NT2/D1 (cell line): ENCODE measurements at places on chromosomes 4 and X.

- DNase-seq = no peak
Measured at GRCh38 chr4:162075726-162076125, 88.1 kb downstream of the FSTL5 start.

GRCh38 chr4:185395238-185395955, at the start of gene LRP2BP:
TSS of gene LRP2BP (minus strand) at chr4:185395924. CDS start at chr4:185378186, 17,738 bp downstream.
- no peak for DNase-seq

DNA sequence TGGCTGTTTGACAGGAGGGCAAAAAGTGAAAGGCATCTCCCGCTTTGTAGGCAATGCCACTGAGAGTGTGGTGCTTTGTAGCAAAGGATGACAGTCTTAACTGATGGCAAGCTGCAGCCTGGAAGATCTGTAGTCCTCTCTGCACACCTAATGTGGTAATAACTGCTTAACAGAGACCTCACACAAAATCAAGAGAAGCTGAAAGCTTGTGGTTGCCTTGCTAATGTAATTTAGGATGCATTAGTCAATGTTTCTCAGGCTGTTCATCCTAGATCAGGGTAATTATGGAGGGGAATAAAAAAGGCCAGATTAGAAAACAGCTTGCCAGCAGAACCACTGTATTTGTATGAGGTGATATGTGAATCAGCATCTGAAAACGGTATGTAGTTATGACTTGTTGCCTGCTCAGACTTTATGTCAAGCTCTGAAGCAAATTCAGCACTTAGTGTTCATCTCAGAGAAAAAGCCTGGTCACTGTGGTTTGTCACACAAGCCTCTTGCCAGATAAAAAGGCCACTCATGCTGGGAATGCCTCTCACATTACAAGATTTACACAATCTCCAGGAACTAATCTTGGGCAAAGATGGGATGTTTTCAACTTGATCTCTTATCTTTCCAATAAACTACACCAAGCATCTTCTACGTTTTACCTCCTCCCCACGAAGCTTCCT, 130.8 kb downstream of the ENOX2 start:
- DNase-seq = no peak

DNA sequence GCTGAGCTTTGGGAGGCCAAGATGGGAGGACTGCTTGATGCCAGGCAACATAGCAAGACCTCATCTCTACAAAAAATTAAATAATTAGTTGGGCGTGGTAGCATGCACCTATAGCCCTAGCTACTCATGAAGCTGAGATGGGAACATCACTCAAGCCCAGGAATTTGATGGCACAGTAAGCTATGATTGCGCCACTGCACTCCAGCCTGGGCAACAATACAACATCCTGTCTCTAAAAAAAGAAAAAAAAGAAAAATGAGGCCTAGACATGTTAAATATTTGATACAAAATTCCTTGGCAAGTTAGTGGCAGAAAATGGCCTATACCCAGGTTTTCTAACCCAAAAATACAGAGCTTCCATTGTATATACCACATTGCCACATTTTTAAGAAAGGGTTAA, 88.1 kb upstream of the MAB21L2 start:
- DNase-seq = no peak

DNA sequence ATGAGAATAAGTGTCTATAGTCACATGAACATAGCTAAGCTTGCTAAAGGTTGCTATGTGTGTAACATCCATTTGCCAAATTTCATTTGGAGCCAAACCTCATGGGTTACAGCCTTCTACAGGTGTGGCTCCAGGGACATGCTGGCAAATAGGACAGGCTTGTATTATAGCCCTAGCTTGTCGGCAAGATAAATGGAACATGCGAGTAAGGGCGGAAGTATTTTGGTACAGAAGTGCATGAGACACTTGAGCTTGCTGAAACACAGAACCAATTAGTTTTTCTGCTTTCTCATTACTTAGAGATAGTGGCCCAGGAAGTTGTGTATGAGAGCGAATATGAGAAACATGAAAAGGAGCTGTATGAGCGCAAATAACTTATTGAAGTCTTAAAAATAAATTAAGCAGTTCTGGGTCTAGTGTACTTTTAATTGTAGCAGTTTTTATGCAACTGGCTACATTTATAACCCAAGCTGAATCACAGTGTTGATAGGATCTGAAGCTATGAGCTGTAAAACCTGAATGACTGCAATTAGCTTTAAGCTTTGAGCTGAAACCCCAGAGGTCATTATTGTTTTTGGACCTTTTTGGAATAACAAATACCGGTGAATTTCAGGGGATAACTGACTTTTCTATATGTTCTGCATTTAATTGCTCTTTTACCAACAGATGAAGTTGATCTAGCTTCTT, 64.6 kb downstream of the KDM5C start:
- no peak for DNase-seq

DNA sequence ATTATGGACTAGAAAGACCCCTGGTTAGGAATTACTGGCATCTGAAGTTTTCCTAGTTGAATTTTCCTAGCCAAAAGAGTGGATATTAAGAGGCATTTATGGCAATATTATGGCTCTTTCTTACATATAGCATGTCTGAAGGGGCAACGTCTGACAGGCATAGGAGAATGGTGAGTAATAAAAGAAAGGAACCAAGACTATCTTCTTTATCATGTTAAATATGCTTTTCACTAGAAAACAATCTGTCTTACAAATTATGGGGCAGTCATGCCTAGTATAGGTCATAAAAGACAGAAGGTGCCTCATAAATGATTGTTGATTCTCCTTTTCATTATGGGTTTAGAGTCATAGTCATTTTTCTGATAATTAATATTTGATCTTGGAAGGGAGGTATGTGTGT, 431.1 kb upstream of the HTR2C start:
- DNase-seq = no peak

DNA sequence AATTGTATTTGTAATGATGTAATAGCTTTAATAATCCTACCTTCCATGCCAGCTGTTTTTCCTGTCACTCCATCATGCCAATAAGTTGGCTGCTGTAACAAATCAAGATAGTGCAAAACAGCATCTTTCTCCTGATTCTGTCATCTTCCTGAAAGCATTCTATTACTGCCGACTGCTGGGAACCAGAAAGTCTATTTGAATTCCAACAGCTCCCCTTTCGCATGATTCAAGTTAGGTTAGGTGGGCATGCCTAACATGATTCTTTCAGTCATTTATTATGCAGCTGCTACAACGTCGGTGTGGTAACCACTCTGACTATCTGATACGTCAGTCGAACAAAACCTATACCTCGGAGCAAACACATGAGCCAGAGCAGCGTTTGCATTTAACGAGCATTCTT, 127.9 kb upstream of the DMD start:
- DNase-seq = no peak

GRCh38 chr4:4425696-4426095, 38.8 kb downstream of the NSG1 start:
- DNase-seq = no peak

DNA sequence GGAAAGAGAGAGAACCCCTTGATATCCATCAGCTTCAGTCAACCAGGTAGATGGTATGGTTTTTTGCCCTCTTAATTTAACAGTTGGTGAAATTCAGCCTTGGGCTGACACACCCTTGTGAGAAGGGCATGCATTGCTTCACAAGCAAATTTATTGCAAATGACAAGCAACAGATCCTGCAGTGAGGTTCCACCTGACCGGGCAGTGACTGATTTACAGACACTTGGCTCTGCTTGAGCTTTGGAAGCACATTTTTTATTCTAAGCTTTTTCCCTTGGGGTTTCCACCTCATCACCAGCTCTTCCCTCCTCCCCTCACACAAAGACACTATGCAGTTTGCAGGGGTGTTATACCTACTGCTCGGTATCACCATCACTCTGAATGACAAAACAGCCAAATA, 28.3 kb upstream of the SERTM2 start:
- no peak for DNase-seq

- DNase-seq = no peak
Measured at GRCh38 chrX:34350561-34351335, 218.6 kb upstream of the FAM47A start.

DNA sequence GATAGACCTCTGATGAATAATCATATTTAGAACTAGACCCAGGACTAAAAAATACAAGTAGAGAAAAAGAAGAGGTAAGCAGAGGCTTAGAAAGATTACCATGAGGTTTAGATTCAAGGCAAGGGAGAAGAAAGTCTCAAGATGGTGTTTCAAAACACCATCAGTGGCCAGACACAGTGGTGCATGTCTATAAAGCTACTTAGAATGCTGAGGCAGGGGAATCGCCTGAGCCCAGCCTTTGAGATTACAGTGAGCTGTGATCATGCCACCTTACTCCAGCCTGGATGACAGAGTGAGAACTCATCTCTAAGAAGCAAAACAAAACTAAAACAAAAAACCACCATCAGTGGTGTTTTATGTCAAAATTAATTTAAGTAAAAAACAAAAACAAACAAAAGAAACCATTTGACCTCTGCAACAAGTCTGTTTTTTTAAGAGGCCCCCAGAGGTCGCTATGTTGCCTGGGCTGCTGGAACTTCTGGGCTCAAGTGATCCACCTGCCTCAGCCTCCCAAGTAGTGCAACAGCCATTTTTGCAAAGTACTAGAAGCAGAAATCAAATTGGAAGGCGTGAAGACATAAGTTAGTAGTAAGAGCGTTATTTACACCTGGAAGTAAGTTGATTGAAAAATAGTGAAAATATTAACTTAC, 784.3 kb downstream of the ADGRL3 start:
- no peak for DNase-seq

DNA sequence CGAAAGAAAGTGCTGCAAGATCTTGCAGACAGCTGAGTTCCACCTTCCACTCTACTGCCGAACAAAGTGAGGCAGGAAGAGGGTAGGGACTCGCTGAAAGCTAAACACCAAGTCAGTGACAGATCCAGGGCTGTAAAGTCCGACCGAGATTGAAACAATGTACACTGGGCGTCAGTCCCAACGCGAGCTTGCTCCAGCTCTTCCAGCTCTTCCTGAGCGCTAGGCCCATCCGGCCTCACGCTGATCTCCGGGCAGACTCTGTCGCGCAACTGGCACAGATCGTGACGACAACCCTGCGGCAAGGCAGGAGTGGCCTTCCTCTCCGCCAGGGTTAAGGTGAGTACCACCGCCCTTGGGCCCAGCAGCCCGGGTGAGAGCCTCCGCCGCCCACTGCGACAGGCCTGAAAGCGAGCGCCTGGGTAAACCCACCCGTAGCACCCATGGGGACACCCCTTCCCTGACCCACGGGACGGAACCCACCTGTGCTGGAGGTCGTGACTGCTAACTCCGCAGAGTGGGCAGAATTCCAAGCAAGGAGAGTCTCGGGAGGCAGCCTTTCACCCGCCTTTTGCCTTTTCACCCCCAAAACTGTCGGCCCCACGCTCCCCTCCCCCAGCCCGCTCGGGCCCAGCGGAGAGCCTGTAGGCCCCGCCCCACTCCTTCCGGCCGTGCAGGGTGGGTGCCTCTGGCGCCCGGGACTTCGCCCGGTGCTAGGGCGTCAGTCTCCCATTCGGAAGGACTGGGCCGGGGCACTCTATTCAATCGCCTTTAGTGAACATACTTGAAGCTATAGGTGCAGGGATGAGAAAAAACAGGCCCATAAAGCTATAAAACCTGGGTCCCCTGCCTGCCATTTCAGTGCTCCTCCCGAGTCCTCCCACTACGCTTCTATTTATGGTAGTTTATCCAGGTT, at the start of gene TMLHE:
Gene TMLHE, minus strand, starts transcription at position 641 of the 913 bp plus-strand sequence. CDS start 67,676 bp downstream, outside the sequence.
- DNase-seq = peak; percentile 2

DNA sequence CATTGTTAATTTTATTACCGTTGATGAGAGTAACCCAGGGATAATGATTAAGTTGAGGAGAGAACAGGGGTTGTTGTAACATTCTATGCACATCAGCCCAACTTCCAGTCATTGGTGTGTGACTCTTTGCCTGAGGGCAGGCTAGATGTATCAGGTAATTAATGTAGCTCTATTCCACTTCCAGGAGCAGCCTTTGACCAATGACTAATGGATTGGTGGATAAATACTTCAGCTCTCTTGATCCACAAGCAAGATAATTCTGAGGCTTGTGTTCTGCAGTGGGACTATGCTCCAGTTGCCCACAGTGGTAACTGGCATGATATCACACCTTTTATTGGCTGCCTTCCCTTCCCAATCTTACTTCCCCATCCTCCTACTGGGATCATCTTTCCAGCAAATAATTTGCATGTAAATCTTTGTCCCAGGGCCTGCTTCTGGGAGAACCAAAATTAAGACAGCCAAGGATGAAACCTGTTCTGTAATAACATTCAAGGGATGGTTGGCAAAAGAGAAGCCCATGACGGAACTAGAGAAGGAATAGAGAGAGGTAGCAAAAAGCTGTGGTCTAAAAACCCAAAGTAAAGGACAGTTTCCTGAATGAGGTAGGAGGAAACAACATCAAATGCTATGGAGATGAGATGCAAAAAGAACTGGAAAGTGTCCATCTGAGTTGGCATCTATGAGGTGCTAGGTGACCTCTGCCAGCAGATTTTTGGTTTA, 241.4 kb upstream of the RPS6KA3 start:
- DNase-seq = no peak

- DNase-seq = no peak
Measured at GRCh38 chrX:13428053-13428786, 108.4 kb upstream of the ATXN3L start.

DNA sequence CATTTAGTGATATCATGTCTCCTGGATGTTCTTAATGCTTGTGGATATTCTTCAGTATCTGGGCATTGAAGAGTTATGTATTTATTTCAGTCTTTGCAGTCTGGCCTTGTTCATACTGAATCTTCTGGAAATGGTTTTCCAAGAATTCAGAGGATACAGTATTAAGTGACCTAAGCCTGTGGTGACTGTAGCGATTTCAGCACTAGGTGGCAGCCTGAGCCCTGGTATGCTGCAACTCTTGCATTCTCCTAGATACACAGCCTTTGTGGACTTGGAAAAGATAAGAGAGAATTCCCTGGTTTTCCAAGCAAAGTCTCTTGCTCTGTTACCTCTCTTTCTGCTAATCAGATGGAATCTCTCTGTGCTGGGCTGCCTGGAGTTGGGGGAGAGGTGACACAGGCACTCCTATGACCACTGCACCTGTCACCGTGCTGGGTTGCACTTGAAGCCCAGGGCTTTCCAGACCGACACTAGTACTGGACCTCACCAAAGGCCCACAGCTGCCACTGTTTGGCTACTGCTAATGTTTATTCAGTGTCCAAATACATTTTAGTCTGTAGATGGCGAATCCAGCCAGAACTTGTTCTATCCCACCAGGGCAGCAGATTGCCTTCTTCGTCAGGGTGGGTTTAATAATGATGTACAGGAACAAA, 19.3 kb upstream of the SPIN2A start:
- DNase-seq = peak; percentile 44

GRCh38 chr4:58453956-58454355, 1343.8 kb upstream of the IGFBP7 start:
- DNase-seq = no peak

DNA sequence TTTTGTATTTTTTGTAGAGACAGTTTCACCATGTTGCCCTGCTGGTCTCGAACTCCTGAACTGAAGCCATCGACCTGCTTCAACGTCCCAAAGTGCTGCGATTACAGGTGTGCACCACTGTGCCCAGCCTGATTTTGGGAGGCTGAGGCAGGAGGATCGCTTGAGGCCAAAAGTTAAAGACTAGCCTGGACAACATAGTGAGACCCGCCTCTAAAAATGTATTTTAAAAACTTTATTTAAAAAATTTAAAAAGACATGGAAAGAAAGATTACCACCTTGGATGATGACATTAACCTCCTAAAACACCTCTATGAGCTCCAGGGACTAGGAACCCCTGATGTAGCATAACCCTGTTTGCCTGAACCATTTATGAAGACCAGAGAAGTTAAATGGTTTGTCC, 5.8 kb upstream of the BBS7 start:
- DNase-seq = no peak

- no peak for DNase-seq
Measured at GRCh38 chr4:182971702-182972101, 54.5 kb upstream of the DCTD start.
